ENCODE measurements at places on chromosomes 2 and 18.

DNA sequence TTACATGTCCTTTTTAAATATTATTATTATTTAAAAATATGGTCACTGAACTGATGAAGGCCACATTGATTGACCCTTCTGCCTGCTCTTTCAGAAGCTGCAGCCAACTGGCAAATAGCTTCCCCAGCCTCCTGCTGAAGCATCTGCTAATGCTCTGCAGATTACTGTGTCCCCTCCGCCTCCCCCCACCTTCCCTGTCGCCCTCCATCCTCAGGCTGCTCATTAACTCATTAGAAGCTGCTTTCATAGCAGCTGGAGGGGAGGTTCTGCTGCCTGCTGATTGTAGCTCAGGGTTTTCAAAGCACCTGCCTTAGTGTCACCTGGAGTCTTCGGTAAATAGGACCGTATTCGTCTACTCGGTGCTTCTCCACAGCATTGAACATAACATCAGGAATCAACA is 24.8 kb upstream of the LMAN1 start:
- DNase-seq, result no peak

GRCh38 chr2:27884601-27885000 is 5.6 kb downstream of the RBKS start:
- DNase-seq, result no peak

DNA sequence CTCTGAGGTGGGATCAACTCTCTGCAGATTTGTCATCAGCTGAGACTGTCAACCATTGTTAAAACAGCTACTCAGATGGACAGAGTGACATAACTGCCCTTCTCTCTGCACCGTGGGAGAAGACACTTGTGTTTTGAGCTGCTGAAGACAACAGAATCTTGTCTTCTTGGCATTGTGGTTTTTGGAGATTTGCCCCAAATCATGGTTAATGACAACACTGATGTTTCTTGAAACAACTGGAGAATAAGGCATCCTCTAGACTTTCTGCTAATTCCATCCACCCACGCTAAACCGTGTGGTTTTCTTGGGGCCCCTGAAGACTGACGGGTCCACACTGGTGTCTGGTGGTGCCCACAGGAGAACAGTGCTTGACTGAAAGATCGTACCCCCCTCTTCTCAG is 39.5 kb downstream of the SH3BP4 start:
- no peak for DNase-seq

DNA sequence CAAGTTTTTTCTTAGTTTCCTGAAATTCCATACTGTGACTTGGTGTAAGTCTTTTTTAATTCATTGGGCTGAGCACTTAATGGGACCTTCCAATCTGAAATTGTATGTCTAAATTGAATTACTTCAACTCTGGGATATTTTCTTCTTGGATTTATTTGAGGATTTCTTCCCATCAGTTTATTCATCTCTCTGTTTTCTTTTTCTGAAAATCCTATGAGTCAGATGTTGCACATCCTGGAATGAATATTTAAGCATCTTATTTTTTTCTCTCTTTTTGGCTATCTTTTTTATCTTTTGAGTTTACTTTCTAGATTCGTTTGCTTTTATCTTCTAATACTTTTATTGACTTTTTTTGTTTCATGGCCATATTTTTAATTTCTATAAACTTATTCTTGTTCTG is 55.4 kb upstream of the ACYP2 start:
- DNase-seq, result no peak

- DNase-seq, result no peak
These were observed 515.7 kb downstream of the DCDC2C start for GRCh38 chr2:4219101-4219500.

DNA sequence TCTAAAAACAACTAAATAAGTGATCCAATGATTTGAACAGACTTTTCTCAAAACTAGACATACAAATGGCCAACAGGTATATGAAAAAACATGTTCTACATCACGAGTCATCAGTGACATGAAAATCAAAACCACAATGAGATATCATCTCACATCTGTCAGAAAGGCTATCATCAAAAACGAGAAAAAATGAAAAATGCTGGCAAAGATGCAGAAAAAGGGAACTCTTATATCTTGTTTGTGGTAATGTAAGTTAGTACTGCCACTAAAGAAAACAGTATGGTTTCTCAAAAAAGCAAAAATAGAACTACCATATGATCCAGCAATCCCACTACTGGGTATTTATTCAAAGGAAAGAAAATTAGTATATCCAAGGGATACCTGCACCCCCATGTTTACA is 255.3 kb upstream of the FBXO11 start:
- no peak for DNase-seq

DNA sequence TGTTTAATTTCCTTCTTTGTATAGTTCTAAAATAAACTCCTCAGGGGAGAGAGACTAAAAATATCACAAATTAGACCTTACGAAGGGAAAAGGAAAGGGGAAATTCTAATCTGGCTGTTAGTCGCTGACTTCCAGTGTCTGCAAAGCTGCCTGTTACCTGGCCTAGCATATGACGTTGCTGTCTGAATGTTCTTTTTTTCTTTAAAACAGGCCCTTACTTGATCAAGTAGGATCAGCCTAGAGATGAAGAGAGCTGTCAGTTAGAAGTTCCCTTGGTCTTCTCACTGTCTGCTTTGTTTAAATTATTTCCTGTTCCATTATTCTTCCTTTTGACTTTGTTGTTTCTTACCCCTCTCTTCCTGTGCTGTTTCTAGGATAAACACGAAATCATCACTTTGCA is 11.2 kb downstream of the NCK2 start:
- DNase-seq, result no peak

DNA sequence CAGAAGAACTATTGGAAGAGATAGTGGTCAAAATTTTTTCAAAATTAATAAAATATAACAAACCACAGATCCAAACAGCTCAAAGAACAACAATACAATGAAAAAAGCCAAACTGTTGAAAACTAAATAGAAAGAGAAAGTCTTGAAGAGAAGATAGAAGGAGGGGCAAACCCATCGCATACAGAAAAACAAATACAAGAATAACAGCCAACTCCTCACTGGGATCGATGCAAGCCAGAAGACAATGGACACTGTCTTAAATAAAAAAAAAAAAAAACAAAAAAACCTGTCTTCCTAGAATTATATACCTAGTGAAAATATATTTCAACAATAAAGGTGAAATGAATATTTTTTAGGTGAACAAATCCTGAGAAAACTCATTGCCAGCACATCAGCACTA is 34.1 kb upstream of the ARHGAP25 start:
- DNase-seq, result no peak

DNA sequence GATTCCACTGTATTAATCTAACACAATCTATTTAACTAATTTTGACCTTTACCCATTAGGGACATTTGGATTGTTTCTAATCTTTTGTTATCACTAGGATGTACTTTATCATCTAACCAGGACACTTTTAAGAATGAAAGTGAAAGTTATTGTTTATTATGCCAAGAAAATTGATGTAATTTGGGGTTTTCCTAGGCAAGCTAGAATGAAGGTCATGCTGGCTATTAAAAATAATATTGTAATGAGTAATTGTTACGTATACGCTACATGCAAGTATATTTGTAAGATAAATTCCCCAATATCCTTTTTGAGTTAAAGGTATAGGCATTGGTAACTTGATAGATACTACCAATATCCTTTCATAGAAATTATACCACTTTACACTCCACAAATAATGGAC is 74.6 kb downstream of the COL5A2 start:
- DNase-seq, result no peak

- DNase-seq, result no peak
These were observed 83.5 kb downstream of the ANTXR1 start for GRCh38 chr2:69096326-69097095.

DNA sequence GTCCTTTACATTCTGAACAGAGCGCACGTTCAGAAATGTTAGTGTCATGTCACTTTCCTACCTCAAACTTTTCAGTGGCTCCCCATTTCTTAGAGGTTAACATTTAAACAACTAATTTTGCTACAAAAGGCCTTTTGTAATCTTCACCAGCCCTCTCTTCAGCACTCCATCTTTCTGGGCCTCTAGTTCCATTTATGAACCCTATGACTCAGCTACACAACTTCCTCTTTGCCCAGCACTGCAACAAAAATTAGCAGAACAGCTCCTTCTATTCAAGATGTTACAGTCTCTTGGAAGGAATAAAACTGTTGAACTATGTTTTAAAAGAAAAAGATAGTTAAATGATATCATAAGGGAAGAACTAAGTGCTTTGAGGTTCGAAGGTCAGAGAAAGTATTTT is 139.9 kb downstream of the VWC2L start:
- DNase-seq, result no peak

DNA sequence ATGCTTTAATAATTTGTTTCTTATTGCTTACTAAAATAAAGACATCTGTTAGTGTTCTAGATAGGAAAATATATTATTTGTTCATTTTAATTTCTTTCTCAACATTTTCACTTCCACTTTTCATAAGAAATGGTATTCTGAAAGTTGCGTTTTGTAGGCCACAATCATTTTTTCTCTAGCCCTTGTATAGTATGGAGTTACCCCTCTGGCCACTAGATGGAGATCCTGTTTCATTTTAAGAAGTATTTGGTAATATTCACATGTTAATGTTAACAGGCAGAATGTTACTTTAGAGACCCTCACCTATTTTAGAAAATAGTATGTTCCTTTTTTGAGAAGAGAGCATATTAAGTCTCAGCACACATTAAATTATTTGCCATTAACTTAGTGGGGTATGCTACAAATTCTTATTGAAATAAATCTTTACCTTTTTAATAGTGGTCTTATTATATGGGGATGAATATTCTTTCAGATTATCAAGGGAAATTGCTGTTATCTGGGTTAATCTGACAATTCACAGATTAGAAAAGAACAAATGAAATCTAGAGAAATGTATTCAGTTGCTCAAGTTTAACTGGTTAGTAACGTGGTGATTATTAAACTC is 73.9 kb upstream of the TTC27 start:
- DNase-seq, result no peak

DNA sequence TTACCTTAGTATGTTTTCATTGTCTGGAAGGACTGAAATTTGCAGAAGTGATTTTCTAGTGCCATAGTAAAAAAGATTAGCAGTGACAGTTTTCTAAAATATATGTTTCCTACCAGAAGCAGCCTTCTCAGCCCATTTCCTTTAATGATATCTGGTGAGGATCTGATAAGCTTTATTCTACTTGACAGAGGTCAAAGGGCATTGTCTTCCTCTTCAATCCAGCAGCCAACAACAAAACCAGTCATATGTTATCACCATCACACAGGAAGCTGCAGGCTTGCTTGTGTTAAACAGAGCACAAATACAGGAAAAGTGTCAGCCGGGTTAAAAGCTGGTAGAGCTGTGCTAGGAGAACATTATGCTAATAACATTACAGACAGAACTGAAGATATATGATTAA is 35.6 kb upstream of the ZSWIM2 start:
- no peak for DNase-seq

DNA sequence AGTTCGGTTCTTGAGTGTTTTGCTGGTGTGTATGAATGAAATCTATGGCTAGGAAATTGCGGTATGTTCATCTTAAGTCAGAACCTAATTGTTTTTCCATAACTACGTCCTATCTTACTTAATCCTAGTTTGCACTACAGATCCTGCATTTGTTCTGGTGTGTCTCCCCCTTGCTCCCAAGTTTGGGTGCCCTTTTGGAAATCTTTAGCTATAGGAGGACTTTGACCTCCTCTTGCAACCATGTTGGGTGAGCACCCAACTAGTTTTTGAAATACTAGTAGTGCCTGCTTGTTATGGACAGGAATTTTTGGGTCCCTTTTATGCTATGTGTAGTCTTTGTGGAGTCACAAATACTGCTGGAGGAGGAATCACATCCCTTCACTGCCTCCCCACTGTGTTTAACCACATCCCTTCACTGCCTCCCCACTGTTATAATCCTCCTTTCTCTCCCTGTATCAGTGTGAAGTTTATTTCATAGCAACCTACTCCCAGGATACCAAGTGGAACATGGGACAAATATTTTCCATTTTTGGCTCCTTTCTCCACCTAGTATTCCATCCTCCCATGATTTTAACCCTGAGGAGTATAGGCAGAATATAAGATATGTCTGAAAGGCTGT is 26.3 kb upstream of the COBLL1 start:
- no peak for DNase-seq

GRCh38 chr2:20052861-20053281 is 1.4 kb upstream of the LAPTM4A start:
- no peak for DNase-seq

DNA sequence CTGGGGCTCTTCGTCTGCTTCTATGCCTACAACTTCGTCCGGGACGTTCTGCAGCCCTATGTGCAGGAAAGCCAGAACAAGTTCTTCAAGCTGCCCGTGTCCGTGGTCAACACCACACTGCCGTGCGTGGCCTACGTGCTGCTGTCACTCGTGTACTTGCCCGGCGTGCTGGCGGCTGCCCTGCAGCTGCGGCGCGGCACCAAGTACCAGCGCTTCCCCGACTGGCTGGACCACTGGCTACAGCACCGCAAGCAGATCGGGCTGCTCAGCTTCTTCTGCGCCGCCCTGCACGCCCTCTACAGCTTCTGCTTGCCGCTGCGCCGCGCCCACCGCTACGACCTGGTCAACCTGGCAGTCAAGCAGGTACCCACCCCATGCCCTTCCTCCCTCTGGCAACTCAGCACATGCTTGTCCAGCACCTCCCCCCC is 24.2 kb downstream of the STEAP3 start:
- no peak for DNase-seq

DNA sequence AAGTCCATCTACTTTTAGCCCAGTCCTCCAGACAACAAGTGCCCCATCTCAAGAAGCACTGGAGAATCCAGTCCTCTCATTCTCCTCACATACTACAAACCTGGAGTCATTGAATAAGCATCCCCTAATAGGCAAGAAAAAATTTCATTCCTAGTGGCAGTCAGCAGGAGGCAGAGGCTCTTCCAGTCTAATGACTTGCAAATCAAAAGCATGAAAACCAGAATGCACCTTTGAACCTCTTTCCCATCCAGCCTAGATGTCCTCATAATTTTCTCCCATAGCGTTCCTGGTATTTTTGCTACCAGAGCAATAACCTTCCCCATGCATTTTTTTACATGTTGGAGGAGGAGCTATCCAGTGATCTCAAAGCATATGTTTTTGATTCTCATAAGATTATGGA is 252.6 kb downstream of the TTC32 start:
- no peak for DNase-seq

GRCh38 chr2:190759749-190760213 is 110.9 kb downstream of the NAB1 start:
- DNase-seq, result no peak

GRCh38 chr2:174546519-174547506 is 50.8 kb downstream of the WIPF1 start:
- peak; percentile 25 for DNase-seq

GRCh38 chr18:76051396-76052226 is 443.4 kb downstream of the ZNF516 start:
- DNase-seq, result no peak

GRCh38 chr2:189222468-189223105 is 43.0 kb upstream of the COL5A2 start:
- DNase-seq, result no peak

- no peak for DNase-seq
These were observed 80.0 kb upstream of the FAM136A start for GRCh38 chr2:70381821-70382220.
